Stimulated activated CD4-positive, alpha-beta T cell treated with anti-CD3 and anti-CD28 coated beads, Interleukin-15, amount 100 ng/mL, for 1 hour (primary cell): ENCODE measurements at places on chromosomes 6 and 20.

GRCh38 chr6:83960664-83961063 lies 72.9 kb upstream of the MRAP2 start:
- no peak for DNase-seq

DNA sequence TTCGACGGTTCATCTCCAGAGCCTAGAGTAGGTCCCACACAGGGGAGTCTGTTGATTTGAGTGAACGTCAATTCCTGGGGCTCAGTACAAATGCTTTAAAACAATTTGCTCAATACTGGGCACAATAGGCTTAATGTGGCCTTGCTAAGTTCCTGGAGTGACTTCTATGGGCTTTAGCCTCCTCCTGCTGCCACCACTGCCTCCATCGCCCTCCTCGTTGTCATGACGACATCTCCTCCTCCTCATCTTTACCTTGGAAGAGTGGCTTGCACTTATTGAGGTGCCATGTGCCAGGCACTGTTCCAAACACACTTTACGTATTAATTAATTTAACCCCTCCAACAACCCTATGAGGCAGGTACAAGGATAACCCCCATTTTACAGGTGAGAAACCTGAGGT lies 11.8 kb upstream of the ZMYND8 start:
- DNase-seq = no peak

- DNase-seq = no peak
These were observed 96.9 kb downstream of the LY86 start for GRCh38 chr6:6685249-6686040.

- DNase-seq = no peak
These were observed 39.7 kb downstream of the KCNK17 start for GRCh38 chr6:39274471-39274870.

DNA sequence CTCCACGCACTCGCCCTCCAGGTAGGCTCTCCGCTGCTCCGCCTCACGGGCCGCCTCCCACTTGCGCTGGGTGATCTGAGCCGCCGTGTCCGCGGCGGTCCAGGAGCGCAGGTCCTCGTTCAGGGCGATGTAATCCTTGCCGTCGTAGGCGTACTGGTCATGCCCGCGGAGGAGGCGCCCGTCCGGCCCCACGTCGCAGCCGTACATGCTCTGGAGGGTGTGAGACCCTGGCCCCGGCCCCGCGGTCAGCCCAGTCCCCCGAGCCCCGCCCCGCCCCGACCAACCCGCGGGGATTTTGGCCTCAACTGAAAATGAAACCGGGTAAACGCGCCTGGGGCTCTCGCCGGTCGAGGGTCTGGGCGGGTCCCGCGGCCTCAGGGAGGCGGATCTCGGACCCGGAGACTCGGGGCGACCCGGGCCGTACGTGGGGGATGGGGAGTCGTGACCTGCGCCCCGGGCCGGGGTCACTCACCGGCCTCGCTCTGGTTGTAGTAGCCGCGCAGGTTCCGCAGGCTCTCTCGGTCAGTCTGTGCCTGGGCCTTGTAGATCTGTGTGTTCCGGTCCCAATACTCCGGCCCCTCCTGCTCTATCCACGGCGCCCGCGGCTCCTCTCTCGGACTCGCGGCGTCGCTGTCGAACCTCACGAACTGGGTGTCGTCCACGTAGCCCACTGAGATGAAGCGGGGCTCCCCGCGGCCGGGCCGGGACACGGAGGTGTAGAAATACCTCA lies 598 bp downstream of the HLA-B start:
- DNase-seq = no peak

DNA sequence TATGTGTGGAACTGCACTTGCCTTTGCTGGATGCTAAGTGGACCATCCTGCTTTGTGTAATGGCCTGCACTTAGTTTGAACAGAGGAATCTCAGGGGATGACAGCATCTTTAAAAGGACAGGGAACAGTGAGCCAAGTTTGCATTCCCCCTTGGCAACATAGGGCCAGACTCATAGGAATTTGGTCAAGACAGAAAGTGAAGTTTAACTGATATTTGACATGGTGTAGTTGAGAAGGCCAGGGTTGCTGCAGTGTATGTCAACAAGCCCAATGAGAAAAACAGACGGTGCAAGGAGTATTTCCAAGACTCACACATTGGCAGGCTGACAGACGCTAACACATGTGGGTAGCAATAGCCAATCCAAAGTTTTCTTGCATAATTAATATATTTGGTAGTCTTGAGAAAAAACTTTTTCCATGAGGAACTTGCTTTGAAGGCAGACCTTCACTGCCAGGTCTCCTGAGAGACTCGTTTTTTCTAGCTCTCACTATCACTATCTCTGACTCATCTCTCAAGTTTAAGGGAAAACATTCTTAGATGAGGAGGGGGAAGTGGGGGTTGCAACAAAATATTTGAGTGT lies 213.8 kb downstream of the IBTK start:
- DNase-seq = no peak

DNA sequence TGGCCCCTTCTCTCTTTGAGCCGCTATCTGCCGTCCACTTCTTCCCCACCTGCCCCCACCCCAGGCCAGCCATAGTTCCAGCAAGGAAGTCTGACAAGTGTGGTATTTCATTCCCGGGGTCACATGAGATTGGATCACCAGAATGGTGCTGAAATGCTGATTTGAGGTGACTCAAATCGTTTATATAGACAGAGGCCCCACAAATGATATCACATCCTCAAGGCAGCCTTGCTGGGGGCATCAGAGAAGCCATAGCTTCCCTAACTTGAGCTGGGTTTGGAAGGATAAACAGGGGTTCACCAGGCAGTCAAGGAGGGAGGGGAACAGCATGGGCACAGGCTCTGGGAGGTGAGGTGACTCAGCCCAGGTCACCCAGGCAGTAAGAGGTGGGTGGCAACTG lies 9.9 kb downstream of the SDCBP2 start:
- no peak for DNase-seq

GRCh38 chr20:58959652-58960051 lies 21.4 kb upstream of the NELFCD start:
- DNase-seq = no peak

GRCh38 chr6:56865081-56865875 lies 89.6 kb upstream of the BEND6 start:
- no peak for DNase-seq

DNA sequence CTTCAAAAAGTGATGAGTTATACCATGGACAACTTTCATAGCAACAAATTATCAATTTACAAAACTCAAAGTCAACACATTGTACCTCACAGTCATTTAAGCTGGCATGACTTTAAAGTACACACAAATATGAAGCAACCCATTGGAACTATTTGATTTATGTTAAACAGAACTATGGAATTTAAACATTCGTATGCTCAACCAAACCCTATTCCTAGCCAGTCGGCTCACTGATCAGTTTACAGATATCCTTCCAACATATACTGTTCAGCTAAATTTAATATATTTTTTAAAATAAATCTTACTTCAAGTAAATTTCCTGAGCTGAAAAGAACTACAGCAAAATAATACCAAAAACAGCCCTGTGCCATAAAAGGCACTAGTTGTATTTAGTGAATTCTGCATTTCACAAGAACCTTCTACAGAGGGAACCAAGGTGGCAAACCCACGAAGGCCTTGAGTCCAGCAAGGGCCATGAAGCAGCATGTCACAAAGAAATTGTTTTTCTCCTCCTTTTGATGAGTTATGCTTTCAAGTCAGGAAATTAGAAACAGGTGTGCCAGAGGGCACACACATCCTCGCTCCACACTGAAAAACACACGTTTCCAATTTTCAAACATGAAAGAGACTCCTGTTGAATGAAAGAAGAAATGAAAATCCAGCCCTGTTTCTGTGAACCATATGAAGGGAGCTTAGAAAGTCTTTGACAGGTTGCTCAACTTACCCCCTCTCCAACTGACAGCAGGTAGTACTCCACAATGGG lies 122.8 kb downstream of the TASP1 start:
- no peak for DNase-seq

DNA sequence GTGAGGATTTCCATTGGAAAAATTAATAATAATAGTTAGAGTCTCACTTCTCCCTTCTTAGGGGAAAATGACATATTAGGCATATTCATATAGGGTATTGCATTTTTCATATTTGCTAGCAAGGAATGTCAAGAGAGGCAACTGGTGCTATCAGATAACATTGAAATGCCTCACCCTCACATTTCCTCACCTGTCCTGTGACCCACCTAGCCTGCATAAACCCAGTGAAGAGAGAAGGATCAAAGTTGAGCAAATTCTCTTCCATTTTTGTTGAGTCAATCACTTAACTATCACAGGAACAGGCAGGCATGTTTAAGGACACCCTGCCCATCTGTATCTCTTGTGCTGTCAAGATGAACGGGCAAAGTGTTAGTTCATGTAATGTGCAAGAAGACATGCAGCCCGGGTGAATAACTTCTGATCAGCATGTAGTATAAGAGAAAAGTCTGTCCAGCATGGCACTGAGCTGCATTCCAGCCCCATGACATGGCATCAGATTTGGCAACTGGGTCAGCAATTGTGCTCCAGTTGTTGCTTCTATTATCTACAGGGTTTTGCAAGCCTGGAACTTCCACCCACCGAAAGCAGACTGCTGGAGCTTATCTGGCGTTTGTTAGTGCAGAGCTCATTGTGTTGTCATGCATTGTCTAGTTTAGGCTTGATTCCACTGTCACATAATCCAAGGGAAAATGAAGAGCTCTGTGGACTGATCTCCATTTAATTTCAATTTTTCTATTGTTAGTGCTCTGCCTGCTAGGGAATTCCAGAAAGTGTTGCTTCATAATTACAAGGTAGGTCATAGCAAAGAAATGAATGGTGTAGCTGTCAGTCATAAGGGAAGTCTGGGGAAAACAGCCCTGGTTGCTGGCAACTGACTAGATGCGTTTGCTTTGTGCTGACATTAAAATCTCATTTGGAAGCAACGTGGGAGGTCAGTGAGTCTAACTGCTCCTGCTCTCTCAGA lies 138.4 kb upstream of the TNFAIP3 start:
- DNase-seq = no peak

DNA sequence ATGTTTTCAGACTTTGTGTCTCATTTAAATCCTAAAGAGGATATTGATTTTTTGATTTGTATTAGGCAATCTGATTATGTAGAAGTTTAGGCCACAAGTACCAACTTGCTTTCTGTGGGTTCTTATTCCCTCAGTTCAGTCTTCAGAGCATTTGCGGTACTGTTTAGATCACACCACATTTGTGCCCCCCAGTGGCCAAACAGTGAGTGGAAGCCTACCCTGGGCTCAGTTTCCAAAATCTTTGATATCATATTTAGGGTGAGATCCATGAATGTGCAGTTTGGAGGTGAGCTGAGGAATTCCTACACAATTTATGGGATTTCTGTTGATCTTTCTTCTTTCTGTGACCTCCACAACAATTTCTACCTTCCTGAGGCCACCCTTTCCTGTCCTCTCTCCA lies 92.3 kb upstream of the FUT9 start:
- no peak for DNase-seq

DNA sequence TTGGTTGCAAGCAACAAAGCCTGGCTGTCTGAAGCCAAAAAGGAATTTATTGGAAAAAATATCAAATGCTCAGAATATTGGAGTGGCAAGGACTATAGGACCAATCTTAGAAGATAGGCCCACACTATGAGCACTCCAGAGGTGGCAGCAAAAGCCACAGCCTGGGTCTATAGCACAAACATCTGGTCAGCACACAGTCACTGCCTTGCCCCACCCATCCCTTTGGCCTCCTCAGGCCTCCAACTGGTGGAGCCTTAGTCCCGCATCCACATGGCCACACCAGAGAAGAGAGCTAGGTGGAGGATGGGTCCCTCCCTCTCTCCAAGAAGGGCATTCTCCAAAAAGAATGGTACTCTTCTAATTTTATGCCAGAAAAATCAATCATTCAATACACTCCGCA lies 14.0 kb downstream of the NUDT3 start:
- DNase-seq = no peak

DNA sequence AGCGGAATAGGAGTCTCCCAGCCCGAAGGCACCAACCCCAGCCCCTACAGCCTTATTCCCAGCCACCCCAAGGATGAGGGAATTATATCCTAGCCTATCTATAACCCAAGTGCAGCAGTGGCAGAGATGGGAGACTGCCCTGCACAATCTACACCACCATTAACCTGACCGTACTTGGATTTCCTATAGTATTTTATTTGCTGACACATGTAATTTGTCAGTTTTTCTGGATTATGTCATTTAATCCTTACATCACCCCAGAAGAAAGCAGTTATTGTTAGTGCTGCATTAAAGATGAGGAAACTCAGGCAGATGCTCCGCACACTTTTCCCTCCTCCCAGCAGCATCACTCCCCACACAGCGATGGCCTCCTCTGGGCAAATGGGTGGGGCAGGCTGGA lies 6.0 kb downstream of the BFSP1 start:
- DNase-seq = no peak

DNA sequence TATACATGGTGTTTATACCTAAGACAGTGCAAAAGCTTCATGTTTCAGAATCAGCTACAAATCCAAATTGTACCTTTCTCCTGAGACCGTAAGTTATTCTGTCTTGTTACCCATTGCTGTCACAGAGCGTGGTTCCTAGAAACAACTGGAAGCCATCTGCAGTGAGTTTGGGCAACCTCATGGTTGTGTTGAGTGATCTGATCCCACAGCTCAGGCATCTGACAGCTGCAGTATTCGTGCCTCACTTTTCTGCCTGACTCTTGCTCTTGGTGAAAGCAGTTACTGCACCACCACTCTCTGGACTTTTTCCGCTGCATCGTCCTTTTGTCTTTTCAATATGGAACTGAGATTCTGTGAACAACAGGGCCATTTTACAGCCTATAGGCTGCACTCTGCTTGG lies 752.6 kb downstream of the MAFB start:
- DNase-seq = no peak

GRCh38 chr6:105619971-105620741 lies 217.3 kb upstream of the PREP start:
- no peak for DNase-seq

DNA sequence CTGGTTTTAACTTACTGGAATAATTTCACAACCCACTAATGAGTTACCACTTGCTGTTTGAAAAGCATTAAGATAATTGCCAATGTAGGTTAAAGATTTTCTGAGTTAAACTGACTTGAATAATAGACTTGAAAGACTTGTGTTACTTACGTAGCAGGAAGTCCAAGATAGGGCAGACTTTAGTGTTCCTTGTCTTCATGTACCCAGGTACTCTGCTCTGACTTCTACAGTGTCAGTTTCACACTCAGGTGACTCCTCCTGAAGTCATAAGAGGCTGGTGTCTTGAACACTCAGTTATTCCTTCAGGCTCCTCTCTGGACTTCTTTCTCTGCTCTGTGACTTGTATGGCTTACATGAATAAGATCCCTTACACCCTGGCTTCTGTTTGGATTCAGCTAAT lies 76.3 kb upstream of the SGK1 start:
- DNase-seq = no peak

- no peak for DNase-seq
These were observed 271.2 kb downstream of the PRL start for GRCh38 chr6:22025468-22026163.
